ENCODE measurements at places on chromosomes 4 and X.

DNA sequence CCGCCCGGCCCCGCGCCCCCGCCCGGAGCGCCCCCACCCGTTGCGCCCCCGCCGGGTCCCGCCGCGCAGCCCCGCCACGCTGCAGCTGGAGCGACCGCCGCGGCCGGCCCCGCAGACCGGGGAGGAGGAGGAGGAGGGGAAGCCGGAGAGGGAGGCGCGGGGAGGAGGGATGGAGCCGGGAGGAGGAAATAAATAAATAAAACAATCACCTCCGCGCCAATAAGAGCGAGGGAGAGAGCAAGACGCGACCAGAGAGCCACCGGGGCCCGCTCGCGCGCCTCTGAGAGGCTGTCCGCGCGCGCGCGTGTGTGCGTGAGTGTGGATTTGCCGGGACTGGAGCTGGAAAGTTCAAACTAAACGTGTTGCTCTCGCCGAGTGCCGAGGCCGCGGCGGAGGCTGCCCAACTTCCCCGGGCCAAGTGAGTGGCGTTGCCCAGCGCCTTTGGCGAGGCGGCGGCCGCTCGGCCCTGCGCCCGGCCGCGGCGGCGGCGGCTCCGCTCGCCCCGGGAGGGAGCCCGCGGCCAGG, 2184.4 kb upstream of the TENM3 start:
- DNase-seq, result no peak

GRCh38 chr4:46386570-46386969, 3.4 kb downstream of the GABRA2 start:
- no peak for DNase-seq

DNA sequence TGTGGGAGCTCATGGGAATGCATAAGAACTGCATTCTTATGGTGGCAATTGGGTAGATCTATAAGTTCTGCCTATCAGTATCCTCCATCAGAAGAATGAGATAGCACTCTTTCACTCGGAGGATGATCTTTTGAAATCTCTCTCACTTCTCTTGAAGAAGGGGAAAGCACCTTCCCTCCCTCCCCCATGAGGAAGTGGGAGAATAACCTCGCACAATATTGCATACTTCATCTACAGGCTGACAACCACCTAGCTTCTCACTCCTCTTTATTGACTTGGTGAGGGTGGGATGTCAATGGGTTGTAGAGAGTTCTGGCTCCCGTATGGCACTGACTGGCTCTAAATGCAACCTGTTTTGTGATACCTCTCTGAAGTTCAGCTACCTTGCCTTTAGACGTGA, 146.7 kb upstream of the SPOCK3 start:
- DNase-seq, result no peak

DNA sequence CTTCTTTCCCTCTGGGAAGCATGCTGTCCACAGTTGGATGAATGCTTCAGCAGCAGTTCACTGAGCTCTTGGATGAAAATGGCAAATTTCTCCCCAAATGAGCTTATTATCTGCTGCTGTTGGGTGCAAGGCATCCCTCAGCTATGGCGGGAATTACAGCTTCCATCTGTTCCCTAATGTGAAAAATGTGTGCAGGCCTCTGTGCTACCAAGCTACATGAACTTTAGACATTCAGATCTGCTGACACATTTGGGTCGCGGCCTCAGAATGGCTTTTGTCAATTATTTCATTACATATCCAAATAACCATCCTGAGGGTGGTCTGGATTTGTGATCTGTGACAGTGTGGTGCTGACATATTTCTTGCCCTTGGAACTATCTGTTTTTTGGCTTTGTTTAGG, 119.5 kb upstream of the SCML1 start:
- DNase-seq, result no peak

DNA sequence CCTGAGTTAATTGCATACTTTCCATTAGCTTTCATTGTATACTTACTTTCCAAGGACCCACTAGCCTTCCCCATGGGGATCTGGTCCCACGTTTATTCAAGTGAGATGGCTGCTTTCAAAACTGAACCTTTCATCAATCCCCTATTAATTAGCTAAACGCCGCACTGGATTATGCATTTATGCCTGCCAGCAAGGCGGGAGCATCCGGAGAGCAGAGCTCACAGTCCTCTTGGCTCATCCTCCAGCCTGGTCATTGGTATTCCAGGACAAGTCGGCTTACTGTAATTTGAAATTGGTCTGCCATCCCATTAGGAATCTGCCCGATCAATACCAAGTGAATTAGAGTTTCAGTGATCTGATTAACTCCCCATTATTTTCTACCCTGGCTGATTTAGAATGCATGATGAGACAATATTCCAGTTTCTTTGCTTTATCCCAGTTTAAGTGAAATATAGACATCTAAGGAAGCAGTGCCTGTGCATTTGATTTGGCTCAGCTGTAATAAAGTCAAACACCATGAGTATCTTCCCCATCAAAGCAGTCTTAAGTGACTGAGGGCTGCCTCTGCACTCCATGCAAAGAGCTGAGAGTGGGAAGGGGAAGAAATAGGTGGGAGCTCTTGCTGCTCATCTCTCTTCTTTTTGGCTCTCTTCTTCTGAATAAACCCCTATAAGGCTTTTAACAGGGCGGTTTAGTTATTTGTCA, 411.4 kb downstream of the GPAT3 start:
- DNase-seq, result no peak

- no peak for DNase-seq
Measured at GRCh38 chr4:108443585-108443984, 176.8 kb upstream of the RPL34 start.
